CD4-positive, alpha-beta memory T cell (primary cell): ENCODE measurements at places on chromosomes 3 and 15. TPM values are rescaled to one million over a fixed set of nuclear protein-coding genes. Genes with fewer than 3 reads are reported as not detected.

Gene IGF2BP2
- polyA plus RNA-seq = not detected

Gene CISH
- 92.1 TPM for polyA plus RNA-seq

Gene CTDSPL2
- 44.5 TPM for polyA plus RNA-seq

Gene XCR1
- not detected for polyA plus RNA-seq

Gene DLL4
- polyA plus RNA-seq = not detected

Gene OCA2
- not detected for polyA plus RNA-seq

Gene FGF12
- not detected for polyA plus RNA-seq

Gene ZBED2
- polyA plus RNA-seq = not detected

Gene ATP13A4
- not detected for polyA plus RNA-seq

Gene CLEC3B
- not detected for polyA plus RNA-seq

Gene TGM5
- polyA plus RNA-seq = not detected

Gene HYKK
- 5.4 TPM for polyA plus RNA-seq

Gene LDHAL6B
- polyA plus RNA-seq = not detected

Gene SLC12A1
- polyA plus RNA-seq = not detected

Gene ARID3B
- polyA plus RNA-seq = 16.1 TPM

Gene TNNC1
- not detected for polyA plus RNA-seq

Gene SUSD5
- not detected for polyA plus RNA-seq

Gene BCHE
- polyA plus RNA-seq = not detected

Gene SLC28A2
- not detected for polyA plus RNA-seq

Gene C3orf49
- not detected for polyA plus RNA-seq

Gene CCDC54
- polyA plus RNA-seq = 0.18 TPM

Gene BCL2A1
- polyA plus RNA-seq = 28.0 TPM

Gene PDE8A
- polyA plus RNA-seq = 1.9 TPM

Gene CLDND1
- polyA plus RNA-seq = 246 TPM

Gene GRIP2
- not detected for polyA plus RNA-seq

Gene MUSTN1
- not detected for polyA plus RNA-seq

Gene SETD2
- polyA plus RNA-seq = 3.4 TPM

Gene SPINK8
- polyA plus RNA-seq = not detected

Gene LRRC49
- not detected for polyA plus RNA-seq

Gene SNTN
- polyA plus RNA-seq = not detected

Gene C15orf62
- 0.24 TPM for polyA plus RNA-seq

Gene SYNPR
- polyA plus RNA-seq = not detected

Gene ZNF662
- polyA plus RNA-seq = 0.07 TPM

Gene CPEB1
- 0.55 TPM for polyA plus RNA-seq

Gene PIGZ
- 0.42 TPM for polyA plus RNA-seq

Gene P2RY13
- polyA plus RNA-seq = not detected
